ENCODE measurements at places on chromosomes 1 and 21.
A peak's percentile ranks its signal among the peaks of the same experiment; 100 is the strongest.

DNA sequence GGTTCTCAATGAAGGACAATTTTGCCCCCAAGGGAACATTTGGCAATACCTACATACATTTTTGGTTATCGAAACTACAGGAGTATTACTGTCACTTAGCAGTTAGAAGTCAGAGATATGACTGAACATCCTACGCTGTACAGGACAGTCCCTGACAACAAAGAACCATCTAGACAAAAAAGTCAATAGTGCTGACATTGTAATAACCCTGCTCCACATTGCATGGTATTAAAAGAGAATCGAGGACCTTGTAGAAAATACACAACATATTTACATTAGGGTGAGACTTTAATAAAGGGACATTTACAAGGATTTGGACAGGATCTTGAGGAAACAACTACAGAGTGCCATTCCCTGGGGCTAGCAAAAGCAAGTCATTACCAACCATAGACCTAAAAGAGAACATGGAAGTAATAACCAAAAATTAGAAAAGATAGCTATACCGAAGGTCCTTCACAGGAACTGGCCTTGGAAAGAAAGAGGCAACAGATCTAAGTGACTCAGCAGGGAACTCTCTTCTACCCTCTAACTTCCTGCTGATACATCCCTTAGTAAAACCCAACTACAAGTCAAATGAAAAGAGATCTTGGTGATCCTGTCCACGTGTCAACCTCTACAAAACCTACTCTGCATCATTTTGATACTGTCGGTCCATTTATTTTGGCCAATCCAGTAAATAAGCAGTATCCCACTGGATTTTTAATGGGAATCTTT lies 40.2 kb downstream of the ANGPTL3 start:
- DNase-seq: no peak

- no peak for DNase-seq
Measured at GRCh38 chr1:108712606-108713150, at the start of gene FNDC7. Gene FNDC7 (plus strand): TSS chr1:108712908. CDS start chr1:108712934, 26 bp downstream.

DNA sequence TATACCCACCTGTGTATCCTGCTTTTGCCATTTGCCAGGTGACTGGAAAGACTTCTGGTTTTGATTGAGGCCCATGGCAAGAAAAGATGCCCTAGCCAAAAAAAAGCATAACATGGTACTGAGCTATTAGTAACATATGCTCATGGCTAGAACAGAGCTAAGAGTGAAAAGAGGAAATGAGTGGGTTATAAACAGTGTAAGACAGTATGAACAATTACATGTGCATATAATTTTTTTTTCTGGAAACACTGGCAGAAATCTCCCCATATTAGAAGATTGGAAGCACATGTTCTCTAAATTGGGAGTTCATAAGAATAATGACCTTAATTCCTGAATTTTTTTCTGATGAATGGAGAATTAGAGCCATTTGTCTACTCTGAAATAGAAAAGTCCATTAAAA lies 41.2 kb upstream of the PDC start:
- no peak for DNase-seq

DNA sequence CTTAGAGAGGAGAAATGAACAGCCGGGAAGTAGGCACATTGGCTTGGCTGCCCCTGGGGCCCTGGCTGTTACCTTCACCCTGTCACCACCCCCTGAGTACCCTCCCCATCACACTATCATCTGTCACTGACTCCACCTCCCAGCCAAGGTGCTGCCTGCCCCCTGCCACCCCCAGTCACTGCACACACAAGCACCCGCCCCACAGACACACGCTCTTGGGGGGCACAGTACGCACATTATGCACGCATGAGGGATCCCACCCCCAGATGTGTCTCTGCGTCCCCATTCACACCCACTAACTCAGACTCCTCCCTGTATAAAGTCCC lies 223.3 kb downstream of the PTPRU start:
- no peak for DNase-seq

- DNase-seq: no peak
Measured at GRCh38 chr1:234776256-234776875, 166.4 kb upstream of the IRF2BP2 start.

DNA sequence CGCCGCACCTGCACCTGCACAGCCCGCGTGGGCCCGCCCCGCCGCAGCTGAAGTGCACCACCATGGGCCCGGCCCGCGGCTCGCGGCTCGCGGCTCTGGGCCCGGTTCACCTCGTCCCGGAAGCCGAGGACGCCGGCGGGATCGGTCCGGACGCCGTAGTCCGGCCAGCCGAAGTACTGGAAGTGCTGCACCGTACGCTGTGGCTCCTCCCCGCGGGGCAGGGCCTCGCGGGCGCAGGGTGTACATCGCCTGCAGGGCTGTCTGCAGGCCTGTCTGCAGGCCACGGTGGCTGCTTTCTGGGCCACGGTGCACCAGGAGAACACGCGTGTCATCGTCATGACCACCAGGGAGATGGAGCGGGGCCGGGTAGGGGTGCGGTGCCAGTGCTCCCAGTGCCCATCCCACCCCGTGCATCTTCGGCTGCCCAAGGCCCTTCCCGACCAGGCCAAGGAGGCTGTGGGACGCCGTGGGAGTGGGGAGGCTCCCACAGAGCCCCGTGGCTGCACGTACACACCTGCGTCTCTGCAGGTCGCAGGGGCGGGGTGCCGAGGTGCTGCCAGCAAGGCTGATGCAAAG lies 6.7 kb downstream of the RNF223 start:
- no peak for DNase-seq

DNA sequence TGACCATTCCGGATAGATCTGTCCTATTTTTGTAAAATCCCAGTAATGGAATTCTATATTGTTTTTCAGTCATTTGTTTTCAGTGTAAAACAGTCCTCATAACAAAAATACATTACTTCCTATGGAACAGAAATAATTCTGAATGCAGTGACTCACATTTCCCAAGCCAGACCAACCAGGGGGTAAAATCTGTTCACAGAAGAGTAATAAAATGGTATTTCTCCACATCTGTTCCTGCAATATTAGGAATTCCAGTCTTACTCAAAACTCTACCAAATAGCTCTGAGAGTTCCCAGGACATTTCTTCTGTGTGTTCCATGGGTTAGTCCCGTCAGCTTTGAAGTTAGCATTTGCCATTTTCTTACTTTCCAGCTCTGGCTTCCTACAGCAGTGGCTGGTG lies 2.6 kb upstream of the DDR2 start:
- DNase-seq: no peak

GRCh38 chr21:26847921-26848320 lies 2.7 kb upstream of the ADAMTS1 start:
- no peak for DNase-seq

DNA sequence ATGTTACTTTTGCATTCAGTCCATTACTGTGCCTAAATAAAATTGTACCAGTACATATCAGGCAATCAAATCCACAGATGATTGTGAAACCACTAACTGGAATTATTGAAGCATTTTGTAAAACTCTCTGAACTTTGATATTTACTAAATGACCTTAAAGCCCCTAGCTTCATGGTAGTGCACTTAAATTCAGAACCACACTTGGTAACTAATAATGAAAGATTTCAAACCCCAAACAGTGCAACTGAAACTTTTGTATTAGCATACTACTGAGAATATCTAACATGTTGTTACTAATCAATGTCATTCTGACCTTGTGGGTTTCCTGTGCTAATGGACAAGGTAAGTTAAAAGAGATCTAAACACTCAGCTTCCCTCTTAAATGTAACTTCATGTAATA lies at the start of gene CFHR3:
Gene CFHR3, plus strand, starts transcription at position 238 of the 400 bp plus-strand sequence. Its CDS starts 47 bp downstream, at position 285.
- DNase-seq: no peak

- DNase-seq: no peak
Measured at GRCh38 chr1:100604372-100604771, 66.4 kb downstream of the GPR88 start.

- DNase-seq: no peak
Measured at GRCh38 chr21:38133240-38133639, 123.6 kb upstream of the KCNJ15 start.

GRCh38 chr21:26469789-26470188 lies 103.3 kb downstream of the CYYR1 start:
- no peak for DNase-seq

- no peak for DNase-seq
Measured at GRCh38 chr1:228695015-228695955, 40.0 kb upstream of the RHOU start.

DNA sequence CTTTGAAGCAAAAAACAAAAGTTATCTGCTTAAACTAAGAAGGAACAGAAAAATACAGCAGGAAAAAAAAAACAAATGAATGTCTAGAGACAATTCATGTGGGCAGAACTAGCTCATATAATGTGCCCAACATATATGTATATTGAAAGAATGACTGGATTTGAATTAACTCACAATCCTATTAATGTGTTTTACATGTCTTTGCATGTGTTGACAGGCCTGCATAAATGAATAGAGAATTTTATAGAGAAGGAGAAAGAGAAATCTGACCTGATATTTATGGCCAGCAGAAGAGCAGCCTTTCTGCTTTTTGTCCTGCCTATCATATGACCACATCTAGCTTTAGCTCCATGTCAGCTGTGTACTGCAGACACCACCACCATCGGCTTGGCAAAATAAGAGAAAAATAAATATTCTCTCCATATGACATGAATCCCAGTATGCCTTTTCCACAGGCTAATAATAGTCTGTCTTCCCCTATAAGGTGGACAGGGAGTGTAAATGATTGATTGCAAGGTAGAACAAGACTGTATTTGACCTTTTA lies 171.5 kb upstream of the PALMD start:
- DNase-seq: no peak

DNA sequence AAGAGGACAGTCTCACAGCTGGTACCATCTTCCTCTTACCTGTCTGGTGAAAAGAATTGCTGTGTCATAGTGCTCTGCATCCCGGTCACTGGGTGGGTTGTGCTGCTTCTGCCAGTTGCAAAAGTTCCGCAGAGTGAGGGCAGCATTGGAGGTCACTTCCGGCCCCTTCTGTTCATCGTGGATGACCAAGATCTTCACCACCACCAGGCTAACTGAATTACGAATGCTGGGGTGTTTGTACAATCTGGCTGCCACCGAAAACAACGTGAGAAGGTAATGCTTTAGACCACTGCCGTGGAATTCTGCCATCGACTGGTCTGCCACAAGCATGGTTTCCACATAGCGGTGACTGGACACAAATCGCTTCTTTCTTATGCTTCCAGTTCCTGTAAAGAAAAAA lies 2.9 kb downstream of the ADAMTS1 start:
- DNase-seq: no peak

GRCh38 chr1:37602750-37603694 lies 7.3 kb upstream of the GNL2 start:
- DNase-seq: peak; percentile 4

DNA sequence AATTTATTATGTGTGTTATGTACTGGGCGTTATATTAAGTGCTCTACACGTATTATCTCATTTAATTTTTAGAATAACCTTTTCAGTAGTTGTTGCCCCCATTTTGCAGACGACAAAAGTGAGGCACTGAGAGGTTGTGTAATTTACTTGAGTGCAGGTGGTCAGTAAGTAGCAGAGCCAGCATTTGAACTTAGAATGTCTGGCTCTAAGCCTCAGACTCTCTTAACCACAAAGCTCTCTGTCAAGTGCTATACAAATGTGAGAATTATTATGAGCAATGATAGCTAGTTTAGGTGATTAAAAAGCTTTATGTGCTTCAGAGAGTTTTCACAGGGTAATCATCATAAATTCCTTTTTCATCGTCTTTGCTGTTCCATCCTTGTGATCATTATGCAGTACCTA lies 96.3 kb upstream of the UBE2U start:
- DNase-seq: no peak

DNA sequence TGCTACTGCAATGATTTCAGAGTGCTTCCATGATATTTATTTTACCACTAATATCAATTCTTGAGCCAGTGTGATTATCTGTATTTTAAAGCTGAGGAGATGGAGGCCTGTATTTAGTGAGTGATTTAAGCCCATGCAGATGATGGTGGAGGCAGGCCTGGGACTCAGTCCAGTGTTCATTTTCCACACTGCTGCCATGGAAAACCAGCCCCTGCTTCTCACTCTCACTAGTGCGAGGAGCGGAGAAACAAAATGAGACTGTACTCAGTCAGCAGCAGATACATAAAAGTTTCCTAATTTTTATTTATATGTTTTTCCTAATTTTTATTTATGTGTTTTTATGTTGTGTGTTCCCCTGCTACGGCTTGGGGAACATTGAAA lies 32.8 kb downstream of the LRRC8B start:
- DNase-seq: no peak

DNA sequence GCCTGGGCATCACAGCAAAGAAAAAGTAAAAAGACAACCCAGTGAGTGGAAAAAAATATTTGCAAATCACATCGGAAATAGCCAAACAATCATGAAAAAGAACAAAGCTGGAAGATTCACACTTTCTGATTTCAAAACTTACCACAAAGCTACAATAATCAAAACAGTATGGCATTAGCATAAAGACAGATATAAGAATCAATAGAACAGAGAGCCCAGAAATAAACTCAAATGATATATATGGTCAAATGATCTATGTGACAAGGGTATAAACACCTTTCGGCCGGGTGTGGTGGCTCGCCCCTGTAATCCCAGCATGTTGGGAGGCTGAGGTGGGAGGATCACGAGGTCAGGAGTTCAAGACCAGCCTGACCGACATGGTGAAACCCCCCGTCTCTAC lies 13.5 kb downstream of the ACOT7 start:
- DNase-seq: no peak

DNA sequence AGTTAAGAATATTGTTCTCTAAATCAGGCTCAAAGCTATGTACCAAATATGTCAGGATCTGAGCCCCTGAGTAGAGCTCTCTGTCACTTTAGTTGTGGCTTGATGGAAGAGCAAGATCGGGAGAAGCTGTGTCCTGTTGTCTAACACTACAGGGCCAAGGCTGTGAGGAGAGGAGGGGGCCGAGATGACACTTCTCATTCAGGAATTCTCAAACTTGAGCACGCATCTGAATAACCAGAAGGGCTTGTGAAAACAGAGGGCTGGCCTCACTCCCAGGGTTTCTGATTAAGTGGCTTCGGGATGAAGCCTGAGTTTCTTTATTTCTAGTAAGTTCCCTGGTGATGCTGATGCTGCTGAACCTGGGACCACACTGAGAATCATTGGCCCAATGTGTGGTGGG lies 209.2 kb upstream of the DAB1 start:
- DNase-seq: no peak

GRCh38 chr1:25485536-25486411 lies 55.1 kb downstream of the MACO1 start:
- no peak for DNase-seq

DNA sequence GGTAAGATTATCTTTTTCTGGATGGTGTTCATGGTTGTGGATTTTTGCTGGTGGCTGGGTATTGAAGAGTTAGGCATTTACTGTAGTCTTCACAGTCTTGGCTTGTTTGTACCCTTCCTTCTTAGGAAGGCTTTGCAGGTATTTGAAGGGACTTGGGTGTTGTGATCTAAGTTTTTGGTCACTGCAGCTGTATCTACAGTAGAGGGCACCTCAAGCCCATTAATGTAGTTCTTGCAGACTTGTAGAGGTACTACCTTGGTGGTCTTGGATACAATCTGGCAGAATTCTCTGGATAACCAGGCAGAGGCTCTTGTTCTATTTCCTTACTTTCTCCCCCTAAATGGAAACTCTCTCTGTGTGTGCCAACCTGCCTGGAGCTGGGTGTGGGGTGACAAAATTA lies 155.8 kb upstream of the BRINP3 start:
- no peak for DNase-seq
